Endothelial cell of umbilical vein (primary cell): ENCODE measurements at places on chromosomes 11 and 22.
A peak's percentile ranks its signal among the peaks of the same experiment; 100 is the strongest.

GRCh38 chr11:60345489-60345888 lies 18.4 kb downstream of the MS4A6E start:
- H3K36me3 ChIP-seq: no peaks in the 10 kb centered on the region
- DNase-seq: peak; percentile 54
- H3K4me3 ChIP-seq: no peak overlapping the region

GRCh38 chr22:43983808-43984207 lies 28.6 kb downstream of the SAMM50 start:
- no peak overlapping the region for H3K27ac ChIP-seq
- no peaks in the 10 kb centered on the region for H3K4me1 ChIP-seq
- H3K27me3 ChIP-seq: no peaks in the 10 kb centered on the region
- no peak for DNase-seq
- no peak overlapping the region for H3K4me3 ChIP-seq

DNA sequence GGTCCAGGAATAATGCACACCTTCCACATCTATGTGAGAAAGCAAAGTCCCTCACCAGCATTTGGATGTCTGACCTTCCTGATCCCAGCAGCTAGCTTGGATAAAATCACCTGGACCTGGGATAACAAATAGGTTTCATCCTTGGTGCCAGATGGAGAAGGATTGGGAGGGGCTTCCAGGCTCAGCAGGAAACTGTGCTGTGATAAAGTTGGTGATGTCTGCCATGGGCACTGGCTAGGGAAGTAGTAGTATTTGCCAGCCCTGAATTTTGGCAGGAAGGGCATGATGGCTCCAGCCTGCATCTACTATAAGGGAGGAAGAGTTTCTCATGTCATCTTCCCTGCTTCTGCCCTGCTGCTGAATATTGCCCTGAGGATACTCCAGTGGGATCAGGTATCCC lies 37.5 kb downstream of the C11orf91 start:
- H3K27ac ChIP-seq: no peak overlapping the region
- DNase-seq: no peak
- no peaks in the 10 kb centered on the region for H3K4me1 ChIP-seq
- H3K27me3 ChIP-seq: no peaks in the 10 kb centered on the region
- no peaks in the 10 kb centered on the region for H3K36me3 ChIP-seq
- no peak overlapping the region for H3K4me3 ChIP-seq

DNA sequence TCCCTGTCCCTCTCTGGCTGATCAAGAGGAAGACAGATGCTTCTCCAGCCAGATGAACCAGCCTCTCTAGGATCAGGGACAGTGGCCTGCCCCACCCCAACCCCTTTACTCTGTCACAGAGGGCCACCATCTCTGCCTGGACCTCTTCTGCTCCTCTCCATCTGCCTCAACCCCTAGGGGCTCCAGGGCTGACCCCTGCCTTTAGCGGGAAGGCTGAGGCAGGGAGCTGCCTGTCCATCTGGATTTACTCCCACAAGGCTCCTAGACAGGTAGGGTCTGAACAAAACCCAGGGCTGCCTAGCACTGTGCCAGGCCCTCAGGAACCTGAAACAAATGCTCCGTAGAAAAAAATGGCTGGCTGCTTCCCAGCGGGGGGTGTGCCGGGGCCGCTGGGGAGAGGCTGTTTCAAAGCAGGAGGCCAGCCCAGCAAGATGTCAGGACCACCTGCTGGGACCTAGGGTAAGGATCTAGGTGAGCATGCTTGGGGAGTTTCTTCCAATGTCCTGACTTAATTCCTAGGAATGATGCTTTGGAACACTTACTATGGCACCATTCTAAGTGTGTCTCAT lies 3.2 kb downstream of the CHST1 start:
- peaks cover 7% of the 10 kb centered on the region for H3K27me3 ChIP-seq
- H3K4me1 ChIP-seq: peaks cover 61% of the 10 kb centered on the region
- H3K4me3 ChIP-seq: peak overlapping the region; percentile 2

DNA sequence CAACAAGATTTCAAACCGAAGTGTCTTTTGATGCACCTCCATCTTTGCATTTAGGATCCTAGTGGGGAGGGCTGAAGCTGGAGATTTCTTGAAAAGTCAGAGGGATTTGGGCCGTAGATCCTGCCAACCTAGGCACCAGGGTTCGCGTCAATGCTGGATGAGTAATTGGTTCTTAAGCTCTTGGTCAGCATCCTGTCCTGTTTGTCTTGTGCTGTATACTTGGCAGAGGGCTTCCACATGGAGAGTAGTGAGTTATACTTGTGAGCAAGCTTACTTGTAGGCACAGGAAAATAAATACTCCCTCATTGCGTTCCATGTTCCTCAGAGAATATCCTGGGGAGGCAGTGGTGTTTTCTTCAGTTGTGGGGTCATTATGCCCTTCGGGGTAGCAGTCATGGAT lies 12.6 kb downstream of the INSC start:
- H3K36me3 ChIP-seq: no peaks in the 10 kb centered on the region
- H3K4me1 ChIP-seq: no peaks in the 10 kb centered on the region
- H3K27me3 ChIP-seq: no peaks in the 10 kb centered on the region

DNA sequence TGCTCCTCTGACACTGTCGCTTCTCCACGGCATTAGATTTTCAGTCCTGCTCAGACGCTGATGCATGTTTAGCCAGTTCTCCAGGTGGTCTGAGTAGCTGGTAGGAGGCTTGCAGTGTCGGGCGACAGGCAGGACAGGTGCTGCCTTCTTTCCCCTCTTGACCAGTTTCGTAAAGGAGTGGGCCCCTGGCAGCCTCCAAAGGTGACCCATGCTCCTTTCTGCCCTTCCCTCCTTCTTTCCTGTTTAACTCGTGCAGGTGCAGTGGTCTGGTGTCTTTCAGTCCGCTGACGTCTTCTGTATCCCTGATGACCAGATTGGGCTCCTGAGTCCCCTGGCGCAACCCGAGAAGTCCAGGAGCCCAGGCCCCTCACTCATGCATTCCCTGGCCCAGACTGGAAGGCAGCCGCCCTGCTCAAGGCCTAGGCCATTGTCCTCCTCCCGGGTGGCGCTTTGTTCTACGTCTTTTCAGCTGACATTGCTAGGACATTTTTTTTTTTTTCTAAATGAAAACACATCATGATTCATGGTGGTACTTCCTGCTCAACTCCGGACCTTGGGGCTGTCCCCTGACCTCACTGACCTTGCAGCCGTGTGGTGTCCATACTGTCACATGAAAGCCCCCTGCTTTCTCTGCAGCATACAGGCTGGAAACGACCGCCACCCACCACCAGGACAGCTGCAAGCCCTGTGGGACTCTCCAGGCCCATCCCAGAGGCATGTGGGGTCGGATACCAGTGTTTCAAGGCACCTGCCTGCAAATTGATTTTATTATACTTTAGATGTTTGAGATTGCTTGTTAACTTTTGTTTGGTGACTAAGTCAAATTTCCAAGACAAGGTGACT lies 25.5 kb upstream of the TXNRD2 start:
- no peak overlapping the region for H3K4me3 ChIP-seq
- H3K36me3 ChIP-seq: peaks cover 53% of the 10 kb centered on the region
- peaks cover 27% of the 10 kb centered on the region for H3K4me1 ChIP-seq
- no peaks in the 10 kb centered on the region for H3K27me3 ChIP-seq

DNA sequence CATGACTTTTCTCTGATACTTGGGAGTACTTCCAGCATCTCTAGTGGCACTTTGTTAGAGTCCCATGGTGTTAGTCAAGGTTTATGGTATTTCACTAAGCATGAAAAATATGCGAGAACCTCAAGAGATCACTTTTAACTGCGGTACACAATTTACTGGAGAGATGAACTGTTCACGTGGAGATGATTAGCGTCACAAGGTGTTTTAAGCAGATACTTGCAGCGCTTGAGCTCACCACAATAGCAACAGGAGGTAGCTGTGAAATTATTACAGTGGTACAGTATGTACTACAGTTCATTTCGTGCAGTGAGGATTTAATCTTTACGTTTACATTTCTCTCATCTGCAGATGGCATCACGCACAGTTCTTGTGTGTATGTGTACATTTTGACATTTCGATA lies 4.5 kb downstream of the PARVA start:
- peaks cover 13% of the 10 kb centered on the region for H3K4me1 ChIP-seq
- DNase-seq: no peak
- no peak overlapping the region for H3K4me3 ChIP-seq
- H3K27me3 ChIP-seq: no peaks in the 10 kb centered on the region

- H3K27ac ChIP-seq: no peak overlapping the region
- H3K4me3 ChIP-seq: no peak overlapping the region
- DNase-seq: no peak
- H3K36me3 ChIP-seq: no peaks in the 10 kb centered on the region
Observed at GRCh38 chr22:27046086-27046485, 388.7 kb downstream of the MIAT start.

DNA sequence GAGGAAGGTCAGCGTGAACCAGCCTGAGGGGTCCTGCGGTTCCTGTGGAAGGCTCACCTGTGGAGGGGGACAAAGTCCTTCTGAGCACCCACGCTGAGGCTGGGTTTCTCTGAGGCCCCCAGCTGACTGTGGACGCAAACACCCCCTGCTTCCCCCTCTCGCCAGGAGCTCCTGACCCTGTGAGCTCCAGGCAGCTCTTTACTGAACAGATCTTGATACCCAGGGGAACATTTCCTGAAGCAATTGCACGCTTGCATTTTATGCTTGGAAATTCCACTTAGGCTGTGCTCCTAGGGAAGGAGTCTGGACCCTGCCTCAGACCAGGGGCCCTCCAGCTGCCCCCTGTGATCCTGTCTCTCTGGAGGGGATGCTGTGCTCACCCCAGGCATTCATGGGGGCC lies 454.2 kb upstream of the B3GAT1 start:
- no peak overlapping the region for H3K27ac ChIP-seq
- no peak for DNase-seq
- H3K4me1 ChIP-seq: no peaks in the 10 kb centered on the region
- H3K4me3 ChIP-seq: no peak overlapping the region

- no peak overlapping the region for H3K4me3 ChIP-seq
- peaks cover 14% of the 10 kb centered on the region for H3K4me1 ChIP-seq
- no peak overlapping the region for H3K27ac ChIP-seq
Observed at GRCh38 chr22:19807914-19808872, 46.5 kb downstream of the GNB1L start.
